ENCODE measurements at places on chromosomes 1 and 21. TPM values are rescaled to one million over a fixed set of nuclear protein-coding genes. Genes with fewer than 3 reads are reported as not detected.

- DNase-seq, result no peak
These were observed 491 bp downstream of the PER3 start for GRCh38 chr1:7784492-7785071.

DNA sequence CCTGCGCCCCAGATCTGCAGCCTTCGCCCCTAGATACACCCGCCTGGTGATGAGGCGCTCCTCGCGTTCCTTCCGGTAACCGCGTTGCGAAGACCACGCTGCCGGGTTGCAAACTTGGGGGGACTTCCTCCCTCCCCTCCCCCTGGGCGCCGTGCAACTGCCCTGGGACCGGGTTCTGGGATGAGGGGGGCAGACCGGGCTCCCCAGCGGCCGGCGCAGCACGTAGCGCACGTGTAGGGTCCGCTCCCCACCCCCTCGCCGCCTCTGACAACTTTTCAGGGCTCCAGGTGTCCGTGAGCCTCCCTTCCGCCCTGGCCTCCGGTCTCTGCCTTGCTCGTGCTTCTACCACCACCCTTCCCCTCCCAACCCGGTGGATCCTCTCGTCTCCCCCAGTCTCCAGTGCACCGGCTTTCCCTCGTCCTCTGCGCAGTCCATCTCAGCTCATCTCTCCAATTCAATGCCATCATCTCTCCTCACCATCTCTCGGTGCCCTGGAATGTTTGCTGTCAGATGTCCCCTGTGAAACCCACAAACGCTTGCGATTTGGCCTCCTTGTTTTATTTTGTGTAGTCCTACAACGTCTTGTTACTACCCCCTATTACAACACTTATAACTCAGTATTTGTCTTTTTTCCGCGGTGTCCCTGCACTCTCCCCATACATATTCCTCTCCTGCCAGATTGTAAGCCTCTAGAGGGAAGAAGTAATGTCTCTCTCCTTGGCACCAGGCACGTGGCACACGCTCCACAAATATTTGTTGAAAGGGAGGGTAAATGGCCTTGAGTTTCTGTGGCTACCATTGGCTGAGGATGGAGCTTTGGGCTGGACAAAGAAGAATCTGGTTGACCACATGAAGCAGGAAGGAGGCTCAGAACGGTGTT is 782 bp downstream of the PCAT6 start:
- DNase-seq, result peak; percentile 31

DNA sequence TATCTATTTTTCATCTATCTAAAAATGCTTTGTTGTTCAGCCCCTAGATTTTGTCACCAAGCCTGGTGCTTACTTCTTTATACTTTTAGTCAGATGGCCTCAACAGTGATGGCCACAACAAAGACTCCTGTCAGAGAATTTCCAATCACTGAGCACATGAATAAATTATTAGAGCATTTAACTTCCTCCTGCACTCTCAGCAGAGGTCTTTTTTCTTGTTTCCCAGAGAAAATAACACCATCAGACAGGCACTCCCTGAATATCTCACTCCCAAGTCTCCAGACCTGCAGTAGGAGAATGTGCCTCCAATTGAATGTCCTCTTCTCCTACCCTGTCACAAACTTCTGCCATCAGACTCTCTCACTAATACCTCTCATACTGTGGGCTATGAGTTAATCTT is 616.0 kb upstream of the NR5A2 start:
- no peak for DNase-seq

DNA sequence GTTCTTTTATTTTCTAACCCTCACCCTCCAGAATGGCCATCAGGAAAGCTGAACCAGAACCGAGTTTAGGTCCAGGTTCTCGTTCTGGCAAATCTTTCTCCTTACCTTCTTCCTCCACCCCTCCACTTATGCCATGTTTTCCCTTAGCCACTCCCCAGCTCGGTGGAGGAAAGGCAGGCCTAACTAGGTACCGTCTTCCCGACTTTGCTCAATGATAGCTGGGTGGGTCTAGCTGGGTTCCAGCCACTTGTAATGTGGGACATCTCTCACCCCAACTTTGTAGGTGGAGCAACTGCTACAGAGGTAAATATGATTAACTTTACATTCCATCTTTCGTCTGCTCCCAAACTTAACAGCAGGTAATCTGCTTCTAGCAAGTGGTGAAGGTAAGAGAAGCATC is 646 bp downstream of the BNIPL start:
- no peak for DNase-seq

DNA sequence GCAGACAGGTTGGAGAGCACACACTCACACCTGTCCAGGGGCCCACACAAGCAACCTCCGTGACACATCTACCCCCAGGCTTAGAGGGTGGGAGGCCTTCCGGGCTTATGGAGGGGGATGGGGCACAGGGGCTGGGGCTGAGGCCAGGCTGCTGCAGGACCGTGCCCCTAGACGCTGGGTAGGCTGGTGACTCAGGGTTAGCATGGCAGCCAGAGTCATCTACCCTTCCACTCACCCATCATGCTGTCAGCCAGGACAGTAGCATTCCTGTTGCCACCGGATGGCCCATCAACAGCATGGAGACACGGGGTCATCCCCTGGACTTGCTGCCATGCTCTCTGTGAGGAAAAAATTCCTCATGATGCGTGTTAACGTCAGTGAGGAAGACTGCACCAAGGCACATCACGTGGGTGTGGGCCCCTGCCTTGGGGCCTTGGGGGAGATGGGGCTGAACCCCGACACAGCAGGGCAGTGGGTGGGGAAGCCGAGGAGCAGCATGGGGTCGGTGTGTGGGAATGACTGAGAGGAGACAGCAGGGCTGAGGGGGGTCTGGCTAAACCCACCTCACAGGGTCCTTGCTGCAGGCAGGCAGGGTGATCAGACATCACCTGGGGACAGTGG is 52.8 kb downstream of the WNT9A start:
- peak; percentile 1 for DNase-seq

Gene RIPPLY3
- total RNA-seq, result not detected

Gene OR2M5
- not detected for total RNA-seq

Gene VTCN1
- not detected for total RNA-seq

- no peak for DNase-seq
These were observed 44.0 kb downstream of the MATN1 start for GRCh38 chr1:30679201-30679975.

DNA sequence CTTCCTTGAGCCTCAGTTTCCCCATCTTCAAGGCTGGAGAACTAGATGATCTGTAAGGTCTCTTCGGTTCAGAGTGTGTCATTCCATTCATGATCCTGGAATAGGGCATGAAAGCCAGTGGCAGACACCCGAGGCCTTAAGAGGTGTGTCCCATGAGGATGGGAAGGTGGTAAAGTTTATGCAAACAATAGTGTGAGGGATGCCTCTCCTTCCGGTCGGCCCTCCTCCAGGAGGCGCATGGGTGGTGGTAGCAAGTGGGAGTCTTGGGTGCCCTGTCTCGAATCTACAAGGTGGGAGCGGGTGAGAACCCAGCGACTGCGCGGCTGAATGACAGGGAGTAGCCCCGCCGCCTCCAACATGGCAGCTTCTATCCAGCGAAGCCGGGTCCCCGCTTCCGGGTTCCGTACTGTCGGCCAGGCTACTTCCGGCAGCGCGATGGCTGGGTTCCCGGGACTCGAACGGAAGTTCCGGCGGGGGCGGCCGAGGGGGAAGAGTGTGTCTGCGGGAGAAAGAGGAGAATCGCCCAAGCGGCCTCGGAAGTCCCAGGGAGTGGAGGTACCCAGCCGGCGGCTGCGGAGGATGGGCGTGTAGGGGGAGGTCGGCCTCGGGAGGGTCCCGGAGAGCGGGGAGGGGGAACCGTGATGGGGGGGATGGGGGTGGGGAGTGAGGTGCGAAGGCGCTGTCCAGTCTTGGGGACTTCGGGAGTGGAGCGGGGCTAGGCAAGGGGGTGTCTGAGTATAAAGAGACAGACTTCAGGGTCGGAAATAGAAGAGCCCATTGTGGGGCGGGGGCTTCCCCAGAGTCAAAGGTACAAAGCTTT is at the start of gene LYPLA2:
Gene LYPLA2, plus strand, starts transcription at position 450 of the 820 bp plus-strand sequence. CDS start 1,538 bp downstream, outside the sequence.
- DNase-seq, result peak; percentile 93

- DNase-seq, result peak; percentile 35
These were observed 82.9 kb downstream of the GALNT2 start for GRCh38 chr1:230149751-230150584.

DNA sequence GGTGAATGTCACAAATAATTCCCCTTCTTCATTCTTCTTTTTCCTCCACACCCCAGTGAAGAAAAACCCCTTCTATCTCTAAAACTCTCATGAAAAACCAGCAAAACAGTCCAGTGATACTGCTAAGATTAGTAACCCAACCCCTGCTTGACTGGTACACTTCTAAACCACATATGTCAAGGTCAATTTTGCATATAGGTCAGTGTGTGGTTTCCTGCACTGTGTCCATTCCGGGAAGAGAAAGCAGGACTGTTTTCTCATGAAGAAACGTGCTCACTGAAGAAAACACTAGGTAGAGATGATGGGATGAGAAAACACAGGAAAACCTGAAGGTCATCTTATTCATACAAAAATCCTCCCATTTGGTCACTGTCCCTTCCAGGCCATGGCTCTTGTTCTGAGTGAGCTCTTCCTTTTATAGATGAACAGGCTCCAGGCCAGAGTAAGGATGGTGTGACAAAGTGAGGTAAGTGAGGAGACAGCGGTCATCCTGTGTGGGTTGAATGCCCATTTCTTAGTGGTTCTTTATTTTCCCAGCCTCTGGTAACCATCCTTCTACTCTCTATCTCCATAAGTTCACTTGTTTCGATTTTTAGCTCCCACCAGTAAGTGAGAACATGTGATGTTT is 122.7 kb downstream of the FASLG start:
- no peak for DNase-seq

Gene GPR52
- 0.20 TPM for total RNA-seq

DNA sequence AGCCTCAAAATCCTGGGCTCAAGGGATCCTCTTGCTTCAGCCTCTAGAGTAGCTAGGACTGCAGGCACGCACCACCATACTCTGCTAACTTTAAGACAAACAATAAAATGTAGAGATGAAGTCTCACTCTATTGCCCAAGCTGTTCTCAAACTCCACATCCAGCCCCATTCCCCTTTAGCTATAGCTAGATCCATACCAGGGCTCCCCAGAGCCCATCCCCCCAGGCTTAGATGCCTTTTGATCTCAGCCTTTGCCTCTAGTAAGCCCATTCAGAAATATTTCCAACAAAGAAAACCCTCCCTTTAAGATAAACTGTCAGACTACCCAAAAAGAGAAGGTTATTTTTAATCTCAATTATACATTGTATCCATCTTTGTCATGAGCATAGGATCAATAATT is 325.4 kb downstream of the CHRM3 start:
- no peak for DNase-seq

- DNase-seq, result no peak
These were observed 117.4 kb downstream of the AGBL4 start for GRCh38 chr1:49906365-49906764.

- no peak for DNase-seq
These were observed 68.4 kb upstream of the DPYD start for GRCh38 chr1:97989094-97989680.

- DNase-seq, result no peak
These were observed 890.9 kb downstream of the LRRIQ3 start for GRCh38 chr1:73306899-73307555.

Gene NCAM2
- not detected for total RNA-seq

DNA sequence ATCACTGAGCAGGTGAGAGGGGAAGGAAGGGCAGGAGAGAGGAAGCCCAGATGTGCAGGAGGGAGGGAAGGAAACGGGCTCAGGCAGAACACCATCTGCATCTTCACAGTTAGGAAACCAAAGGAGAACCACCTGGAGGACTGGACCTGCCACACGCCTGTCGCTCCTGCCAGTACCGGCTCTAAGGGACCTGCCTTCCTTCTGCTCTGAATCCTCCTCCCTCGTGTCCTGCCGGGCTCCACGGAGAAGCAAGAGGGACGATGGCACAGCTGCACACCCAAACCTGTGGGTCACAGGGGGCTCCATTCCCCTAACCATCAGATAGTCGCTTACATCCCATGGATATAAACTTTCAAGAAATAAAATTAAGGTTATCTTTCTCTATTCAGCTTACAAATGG is 56.1 kb downstream of the TOR1AIP2 start:
- DNase-seq, result no peak

Gene CFAP107
- not detected for total RNA-seq

DNA sequence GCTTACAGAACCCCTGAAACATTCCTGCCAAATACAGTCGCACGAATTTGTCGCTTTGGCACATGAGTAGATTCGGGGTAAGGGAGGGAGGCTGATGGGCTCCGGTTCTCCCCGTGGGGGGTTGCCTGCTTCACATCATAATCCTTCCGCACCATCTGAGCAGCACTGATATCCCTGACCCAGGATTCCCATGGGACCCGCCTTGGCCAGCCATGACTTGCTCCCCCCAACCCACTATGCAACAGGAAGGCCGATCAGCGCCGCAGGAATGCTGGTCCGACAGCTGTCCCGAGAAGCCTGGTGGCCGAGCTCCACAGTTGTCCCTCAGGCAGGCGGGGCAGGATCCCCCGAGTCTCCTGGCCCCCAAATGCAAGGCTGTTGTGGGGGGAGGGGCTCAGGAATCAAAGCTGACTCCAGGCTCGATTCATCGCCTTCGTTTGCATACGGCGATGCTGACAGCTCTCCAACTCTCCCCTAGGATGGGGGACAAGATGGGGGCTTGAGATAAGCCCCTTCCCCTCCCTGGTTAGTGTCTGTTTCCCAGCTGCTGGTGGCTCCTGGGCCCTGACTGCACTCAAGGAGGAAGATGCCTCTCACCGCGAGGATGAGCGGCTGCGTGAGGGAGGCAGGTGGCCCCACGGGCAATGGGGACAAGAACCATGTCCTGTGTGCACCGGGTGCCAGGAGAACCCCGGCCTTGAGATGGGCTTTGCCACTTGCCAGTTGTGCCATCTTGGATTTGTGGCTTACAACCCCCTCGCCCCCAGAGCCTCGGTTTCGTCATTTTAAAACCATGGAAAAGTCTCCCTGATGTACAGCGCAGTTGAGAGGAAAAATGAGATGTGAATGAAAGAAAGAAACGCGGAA is 9.3 kb downstream of the DRAXIN start:
- no peak for DNase-seq

GRCh38 chr1:247118946-247119446 is 14.8 kb upstream of the ZNF669 start:
- peak; percentile 50 for DNase-seq

- peak; percentile 74 for DNase-seq
These were observed 18.7 kb upstream of the RAP1A start for GRCh38 chr1:111600886-111601386.

- no peak for DNase-seq
These were observed 15.2 kb upstream of the KCNQ4 start for GRCh38 chr1:40768146-40768990.

Gene FCAMR
- not detected for total RNA-seq

DNA sequence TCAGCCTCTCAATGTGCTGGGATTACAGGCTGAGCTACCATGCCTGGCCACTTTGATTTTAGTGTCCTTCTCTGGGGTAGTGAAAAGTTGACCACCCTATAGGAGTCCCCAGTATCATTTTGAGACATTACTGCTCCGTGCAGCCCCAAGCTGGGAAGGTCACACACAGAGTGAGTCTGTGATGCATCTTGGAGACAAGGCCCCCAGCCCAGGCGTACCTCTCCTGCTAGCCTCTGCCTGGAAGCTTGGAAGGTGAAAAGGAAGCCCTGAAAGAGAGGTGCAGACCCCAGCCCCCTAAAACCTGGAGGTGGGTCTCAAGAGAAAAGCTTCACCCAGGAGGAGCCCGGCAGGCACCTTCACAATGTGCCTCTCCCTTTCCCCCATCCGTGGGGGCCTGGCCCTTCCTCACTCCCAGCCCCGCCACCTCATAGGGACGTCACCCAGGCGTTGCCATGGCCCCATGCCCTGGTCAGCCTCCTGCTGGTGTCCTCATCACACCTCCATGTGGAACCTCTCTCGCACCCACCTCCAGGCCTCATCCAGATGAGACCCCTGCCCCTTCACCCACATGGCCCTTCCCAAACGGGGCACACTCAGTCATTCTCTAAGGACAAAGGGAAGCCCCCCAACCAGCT is 5.6 kb upstream of the ARF1 start:
- no peak for DNase-seq

GRCh38 chr21:32653326-32653901 is 41.2 kb upstream of the CFAP298 start:
- peak; percentile 50 for DNase-seq

Gene CYB5RL
- total RNA-seq, result 13.6 TPM
